ENCODE measurements at places on chromosomes 1 and 21.
A peak's percentile ranks its signal among the peaks of the same experiment; 100 is the strongest.

DNA sequence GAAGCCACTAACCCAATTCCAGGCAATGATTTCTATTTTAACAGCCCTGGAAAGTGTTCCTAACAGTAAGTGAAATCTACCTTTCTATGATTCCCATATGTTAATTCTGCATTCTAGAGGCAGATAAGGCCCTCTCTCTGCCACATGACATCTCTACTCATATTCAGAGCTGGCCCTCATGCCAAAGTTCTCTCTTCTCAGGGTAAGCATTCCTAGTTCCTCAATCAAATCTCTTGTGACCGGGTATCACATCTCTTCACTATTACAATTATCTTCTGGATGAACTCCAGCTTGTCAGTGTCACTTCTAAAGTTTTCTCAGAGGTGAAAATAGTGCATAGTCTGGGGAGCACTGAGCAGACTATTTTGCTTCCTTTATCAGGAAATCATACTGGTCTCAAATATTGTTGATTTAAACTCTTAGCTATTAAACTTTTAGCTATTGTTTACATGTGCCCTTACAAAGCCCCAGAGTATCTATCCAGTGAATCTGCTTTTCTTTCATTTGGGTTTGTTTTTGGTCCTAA, 66.4 kb upstream of the TNFSF18 start:
- DNase-seq, result no peak

DNA sequence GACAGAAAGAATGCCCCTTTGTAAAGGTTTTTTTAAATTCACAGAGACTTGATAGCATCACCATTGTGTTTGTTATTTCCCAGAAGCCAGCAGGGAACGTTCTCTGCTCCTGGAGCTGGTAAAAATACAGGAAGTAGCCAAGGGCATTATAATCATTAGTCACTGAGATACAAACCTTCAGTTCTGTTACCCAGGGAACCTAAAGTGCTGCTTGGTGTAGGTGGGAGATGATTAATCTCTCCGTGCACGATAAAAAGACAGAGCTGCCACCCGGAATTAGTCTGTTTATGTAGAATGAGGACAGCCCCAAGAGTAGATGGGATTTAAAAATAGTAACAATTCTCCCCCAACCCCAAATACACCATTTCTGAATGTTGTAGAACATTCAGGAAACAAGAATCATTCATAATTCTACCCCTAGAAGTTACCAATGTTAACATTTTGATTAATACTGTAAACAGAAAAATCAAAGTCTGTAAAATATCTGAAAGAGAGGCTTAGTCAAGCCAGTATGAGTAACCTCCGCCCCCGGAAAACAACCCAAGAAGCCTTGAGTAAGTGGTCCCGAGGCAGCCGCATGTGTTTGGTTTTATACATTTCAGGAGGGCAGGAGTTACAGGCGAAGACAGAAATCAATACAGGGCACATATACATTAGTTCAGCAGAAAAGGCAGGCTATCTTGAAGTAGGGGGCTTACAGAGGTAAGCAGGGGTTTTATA, 45.3 kb upstream of the CTBS start:
- DNase-seq, result peak; percentile 15

GRCh38 chr1:172054172-172054571, 212.9 kb downstream of the DNM3 start:
- no peak for DNase-seq

GRCh38 chr1:35264871-35265270, 3.6 kb upstream of the ZMYM4 start:
- DNase-seq, result peak; percentile 90

DNA sequence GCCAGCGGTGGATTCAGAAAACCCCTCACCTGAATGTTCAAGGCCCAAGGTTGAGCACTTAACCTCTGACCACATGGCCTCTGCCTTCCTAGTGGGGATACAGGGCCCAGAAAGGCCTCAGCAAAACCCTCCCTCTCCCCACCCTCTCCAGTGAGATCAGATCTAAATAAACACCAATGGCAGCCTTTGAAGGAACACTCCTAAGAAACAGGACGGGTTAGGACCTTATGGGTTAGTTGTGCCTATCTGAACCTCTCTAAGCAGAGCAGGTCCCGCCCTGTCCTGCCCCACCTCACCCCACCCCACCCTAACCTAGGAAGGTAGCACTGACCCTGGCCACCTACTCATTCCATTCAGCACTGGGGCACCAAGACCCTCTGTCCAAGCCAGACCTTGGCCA, 7.9 kb upstream of the GRHL3 start:
- DNase-seq, result no peak

GRCh38 chr1:231420299-231420958, 1.7 kb downstream of the EGLN1 start:
- peak; percentile 84 for DNase-seq

DNA sequence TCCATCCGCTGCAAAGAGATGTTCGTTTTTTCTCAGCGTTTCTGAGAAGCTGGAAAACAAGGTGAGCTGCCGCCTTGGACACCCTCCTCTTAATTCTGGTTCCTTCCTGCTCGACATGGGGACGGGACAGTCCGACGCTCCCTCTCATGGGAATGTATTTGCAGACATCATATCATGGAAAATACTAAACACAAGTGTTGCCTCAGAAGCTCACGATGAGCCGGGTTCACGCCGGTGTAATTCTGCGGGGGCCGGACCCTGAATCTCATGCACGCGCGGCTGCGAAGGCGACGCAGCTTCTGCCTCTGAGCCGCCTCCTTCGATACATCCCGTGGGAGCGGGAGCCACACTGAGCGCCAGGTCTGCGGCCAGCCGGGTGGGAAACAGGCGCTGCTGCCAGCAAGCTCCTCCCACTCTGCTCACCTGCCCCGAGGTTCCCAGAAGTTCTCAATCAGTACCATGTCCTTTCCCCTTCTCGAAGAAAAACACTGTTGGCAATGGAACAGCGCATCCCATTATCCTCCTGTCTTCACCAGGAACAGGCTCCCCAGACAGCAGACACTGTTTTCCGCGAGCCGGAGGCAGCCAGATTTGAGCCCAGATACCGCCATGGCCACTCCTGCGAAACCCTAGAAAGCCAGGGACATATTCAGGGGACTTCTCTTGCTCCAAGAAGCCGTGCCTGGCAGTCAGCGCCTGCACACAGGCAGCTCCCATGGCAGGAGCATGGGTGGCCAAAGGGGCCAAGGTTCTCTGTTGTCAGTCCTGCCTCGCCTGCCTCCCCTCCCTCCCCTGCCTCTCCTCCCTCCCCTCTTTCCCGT, 98.0 kb downstream of the WDR4 start:
- no peak for DNase-seq

DNA sequence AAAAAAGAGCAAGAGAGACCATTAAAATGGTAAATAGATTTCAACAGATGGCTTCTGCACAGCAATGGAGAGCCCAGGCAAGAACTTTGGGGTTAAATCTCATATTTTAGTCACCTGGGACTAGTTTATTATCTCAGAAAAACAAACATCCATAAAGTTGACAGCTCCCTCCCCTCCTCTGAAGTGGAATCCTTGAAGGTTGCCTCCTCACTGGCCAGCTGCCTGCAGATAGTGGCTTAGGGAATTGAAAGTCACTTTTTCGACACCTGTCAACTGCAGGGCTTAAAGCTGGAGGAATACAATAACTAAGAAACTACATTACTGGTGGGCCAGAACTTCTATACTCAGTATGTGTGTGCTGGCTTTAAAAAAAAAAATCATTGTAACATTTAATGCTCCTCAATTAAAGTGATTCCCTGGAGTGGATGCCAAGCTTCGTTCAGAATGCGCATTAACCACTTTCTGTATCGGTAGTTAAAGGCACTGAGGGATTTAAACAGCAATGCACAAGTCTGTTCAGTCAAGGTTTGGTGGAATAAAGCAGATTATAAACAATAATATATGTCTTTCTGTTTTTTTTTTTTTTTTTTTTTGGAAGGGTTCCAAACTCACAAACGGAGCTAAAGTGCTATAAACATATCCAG, 52.5 kb downstream of the LHX4 start:
- no peak for DNase-seq

DNA sequence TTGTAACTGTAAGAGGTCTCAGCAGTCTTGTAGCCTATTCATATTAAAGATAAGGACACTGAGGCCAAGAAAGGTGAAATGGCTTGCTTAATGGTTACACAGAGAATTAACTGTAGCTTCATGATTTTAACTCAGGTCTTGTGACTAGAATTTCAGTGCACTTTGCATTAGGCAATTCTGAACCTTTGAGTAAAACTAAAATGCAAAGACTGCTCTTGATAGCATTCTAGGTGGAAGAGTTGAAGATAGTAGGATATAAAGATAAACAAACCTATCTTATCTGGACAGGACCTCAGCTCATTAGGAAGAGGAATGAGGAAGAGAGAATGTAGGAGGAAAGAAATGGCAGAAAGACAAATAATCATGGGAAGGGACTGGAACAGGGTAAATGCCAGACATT, 68.6 kb upstream of the RGL1 start:
- no peak for DNase-seq

DNA sequence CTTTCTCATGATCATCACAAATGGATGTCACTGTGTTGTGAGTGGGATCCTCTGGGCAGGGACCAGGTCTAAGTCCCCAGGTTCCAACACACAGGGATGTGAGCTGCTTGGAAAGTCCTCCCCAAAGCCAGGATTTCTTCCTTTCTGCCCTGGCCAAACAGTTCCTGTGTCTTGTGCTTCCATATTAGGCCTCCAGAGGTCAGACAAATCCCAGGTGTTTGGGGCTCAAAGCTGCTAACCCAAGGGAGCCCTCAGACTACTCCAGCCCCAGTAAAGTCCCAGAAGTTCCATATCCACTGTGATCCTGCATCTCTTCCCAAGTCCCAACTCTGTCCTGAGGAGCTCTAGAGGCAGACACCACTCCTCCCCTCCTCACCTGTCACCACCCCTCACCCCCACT, 27.7 kb upstream of the MAGOH start:
- DNase-seq, result no peak
